Activated CD4-positive, CD25-positive, alpha-beta regulatory T cell (primary cell): ENCODE measurements at places on chromosomes 3 and 15.

DNA sequence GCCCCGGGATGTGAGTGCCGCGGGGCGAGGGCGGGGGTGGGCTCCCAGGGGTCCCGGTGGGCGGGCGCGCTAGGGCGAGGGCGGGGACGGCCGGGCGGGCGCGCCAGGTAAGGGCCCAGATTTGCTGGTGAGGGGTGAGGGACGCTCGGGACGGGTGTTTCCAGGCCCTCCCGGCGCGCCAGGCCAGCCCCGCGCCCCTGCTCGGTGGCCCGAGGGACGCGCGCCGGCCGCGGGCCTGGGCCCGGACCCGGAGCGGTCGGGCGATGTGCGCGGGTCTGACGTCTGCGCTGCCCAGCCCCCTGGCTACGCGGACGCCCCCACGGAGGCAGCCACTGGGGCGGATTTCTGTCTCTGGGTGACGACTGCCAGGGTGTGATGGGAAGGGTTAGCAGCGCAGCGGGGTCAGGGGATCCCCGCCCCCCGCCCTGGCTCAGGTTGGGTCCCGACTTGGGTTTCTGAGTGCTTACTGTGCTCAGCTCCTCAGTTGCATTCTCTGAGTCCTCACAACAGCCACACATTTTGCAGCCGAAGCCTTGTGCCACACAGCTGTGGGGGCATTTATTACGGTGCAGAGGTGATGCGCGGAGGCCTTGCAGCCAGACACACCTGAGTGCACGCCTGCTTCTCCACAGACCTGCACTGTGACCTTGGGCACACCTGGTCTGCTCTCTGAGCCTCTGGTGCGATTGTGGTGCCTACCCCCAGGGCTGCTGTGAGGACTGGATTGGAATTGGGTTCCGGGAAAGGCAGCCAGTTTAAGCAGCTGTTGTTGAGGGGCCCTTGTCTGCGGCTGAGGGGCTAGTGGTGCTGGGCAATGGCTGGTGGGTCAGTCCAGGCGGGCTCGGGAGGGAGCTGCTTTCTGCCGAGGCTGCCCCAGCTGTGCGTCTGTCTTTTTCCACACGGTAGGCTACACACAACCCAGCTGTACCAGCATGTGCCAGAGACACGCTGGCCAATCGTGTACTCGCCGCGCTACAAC lies 523 bp downstream of the HDAC11 start:
- no peak for DNase-seq

DNA sequence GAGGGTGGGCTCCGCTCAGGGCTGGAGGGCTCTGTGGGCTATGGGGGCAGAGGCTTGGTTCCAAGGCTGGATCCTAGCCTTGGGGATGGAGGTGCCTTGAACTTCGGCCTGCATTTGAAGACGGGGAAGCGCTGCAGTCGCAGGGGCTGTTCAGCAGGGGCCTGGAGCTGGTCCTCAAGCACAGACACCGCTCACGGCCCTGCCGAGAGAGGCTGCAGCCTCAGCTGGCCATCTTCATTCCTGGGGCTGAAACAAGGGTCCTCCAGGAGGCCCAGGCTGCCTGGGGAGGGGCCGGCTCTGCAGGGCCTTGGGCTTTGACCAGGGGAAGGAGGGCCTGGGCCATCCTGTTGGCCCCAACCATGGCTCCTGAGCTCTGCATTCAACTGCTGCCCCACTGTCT lies 25.6 kb upstream of the PLXND1 start:
- no peak for DNase-seq

- DNase-seq: no peak
Measured at GRCh38 chr3:139774560-139775302, 97.0 kb upstream of the NMNAT3 start.

- DNase-seq: no peak
Measured at GRCh38 chr3:142501004-142501926, 53.4 kb upstream of the XRN1 start.

DNA sequence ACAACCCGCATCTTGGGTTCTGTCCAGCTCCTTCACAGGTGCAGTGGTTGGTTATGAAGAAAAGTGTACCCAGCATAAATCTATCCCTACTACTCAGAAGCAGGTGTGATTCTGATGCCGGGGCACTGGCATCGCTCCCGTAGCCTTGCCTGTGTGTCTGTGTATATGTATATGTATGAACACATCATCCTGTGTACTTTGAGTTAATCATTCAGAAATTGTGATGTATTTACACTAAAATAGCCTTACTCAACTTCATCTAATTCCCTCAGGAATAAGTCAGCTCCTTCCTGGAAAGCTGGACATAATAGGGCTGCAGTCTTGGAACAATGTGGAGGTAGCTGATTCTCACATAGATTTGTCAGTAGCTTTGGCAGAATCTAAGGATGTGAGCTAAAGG lies 6.7 kb upstream of the ZBED2 start:
- no peak for DNase-seq
